ENCODE measurements at places on chromosomes 5 and 9.

GRCh38 chr5:177528631-177529030 is 11.9 kb upstream of the DDX41 start:
- DNase-seq, result no peak

DNA sequence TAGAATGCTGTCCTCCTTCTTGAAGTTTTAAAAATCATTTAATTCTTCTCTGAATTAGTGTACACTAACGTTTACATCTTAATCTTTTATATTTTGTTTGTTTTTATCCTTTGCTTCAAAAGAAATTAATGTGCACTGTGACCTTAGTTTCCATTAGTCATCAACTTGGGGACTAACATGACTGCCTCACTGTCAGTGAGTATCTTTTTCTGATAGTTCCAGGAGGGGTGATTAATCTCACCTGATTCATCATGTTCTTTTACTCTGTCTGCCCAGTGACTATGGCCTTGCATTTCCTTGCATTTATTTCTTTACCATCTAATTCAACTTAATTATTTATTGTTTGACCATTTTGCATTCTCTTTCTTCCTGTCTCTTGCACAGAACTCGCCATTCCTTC is 33.4 kb upstream of the NR3C1 start:
- DNase-seq, result no peak

- DNase-seq, result no peak
These were observed 31.3 kb downstream of the FYB1 start for GRCh38 chr5:39187831-39188731.

- DNase-seq, result no peak
These were observed 34.6 kb upstream of the WDR38 start for GRCh38 chr9:124818431-124819281.

DNA sequence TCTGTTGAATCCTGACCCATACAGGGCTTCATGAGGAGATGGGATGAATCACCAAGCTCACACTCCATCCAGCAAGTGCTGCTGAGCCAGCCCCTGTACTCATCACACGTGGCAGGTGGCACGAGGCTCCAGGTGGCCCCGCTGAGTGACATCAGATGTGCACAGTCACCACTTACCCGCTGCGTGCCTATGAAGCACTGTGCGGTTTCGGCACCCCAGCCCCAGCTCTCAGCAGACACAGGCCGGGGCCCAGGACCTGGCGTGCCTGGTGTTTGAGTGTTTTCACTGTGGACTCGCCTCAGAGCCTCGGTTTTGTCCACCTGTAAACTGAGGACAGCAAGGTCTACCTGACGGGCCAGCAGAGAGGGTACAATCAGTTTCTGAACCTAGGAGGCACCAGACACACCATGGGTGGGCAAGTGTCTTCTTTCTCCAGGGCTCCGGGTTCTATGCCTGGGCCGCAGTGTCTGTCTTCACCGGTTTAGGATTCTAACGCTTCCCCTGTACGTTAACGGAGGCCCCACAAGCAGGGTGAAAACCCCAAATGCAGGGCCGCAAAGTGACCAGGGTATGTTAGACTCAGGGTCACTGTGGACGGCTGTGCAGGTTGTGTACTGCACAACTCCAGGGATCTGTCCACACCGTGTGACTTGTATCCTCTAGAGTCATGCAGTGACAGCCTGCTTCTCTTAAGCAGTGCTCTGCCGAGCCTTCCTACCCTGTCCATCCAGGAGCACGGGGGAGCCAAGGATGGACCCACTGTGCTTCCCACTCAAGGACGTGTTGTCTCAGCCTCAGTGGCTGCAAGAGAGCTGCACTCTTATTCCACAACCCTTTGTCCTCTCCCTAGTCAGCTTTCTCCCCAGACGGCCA is 44.3 kb upstream of the COL5A1 start:
- no peak for DNase-seq

DNA sequence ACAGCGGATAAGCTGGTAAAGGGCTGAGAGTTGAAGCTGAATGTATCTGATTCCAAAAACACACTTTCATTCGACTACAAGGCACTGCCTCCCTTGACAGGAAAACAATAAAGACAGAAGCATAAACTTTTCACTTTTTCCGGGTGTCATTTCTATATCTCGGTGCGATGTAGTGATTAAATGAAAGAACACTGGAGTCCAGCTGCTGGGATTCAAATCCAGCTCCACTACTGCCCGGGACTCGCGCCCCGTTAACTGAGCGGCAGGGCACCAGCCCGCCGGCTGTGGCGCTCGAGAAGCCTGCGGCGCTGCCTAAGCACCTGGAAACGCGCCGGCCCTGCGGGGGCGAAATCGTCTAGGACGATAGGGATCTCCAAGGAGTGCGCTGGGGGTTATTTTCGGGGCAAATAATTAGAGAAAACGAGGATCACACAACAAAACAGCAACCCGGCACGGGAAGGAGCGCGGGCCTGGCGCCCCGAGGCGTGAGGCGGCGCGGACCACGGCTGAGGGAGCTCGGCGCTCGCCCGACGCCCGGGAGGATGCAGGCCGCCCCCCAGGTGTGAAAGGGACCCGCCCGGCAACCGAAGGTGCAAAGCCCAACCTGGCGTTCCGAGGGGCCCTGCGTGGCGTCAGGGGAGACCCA is 837 bp downstream of the UIMC1 start:
- peak; percentile 74 for DNase-seq

GRCh38 chr9:130446101-130446861 is 1.5 kb downstream of the ASS1 start:
- DNase-seq, result no peak

GRCh38 chr9:112025850-112026249 is 129.2 kb downstream of the UGCG start:
- DNase-seq, result no peak

GRCh38 chr9:138044485-138045383 is 167.2 kb downstream of the CACNA1B start:
- DNase-seq, result no peak

DNA sequence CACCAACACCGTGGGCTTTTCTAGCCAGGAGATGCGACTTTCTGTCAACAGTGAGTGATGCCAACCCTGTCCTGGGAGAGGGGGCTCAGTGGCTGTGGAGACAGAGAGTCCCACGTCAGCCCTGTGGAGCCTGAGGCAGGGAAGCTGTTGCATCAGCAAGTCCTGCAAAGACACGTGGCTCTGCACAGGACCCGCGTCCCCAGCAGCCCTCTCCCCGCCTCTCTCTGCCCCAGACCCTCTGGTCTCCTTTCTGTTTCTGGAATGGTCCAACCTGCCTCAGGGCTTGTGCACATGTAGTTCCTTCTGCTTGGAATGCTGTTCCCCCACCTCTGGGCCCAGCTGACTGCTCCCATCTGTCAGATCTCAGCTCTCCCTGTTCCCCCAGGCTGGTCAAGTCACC is 60.4 kb downstream of the HMCN2 start:
- no peak for DNase-seq
